ENCODE measurements at places on chromosomes 16 and 17.

- DNase-seq = no peak
- H3K4me1 ChIP-seq = peaks cover 19% of the 10 kb centered on the region
- H3K27ac ChIP-seq = no peak overlapping the region
These were observed 30.7 kb downstream of the CD300LF start for GRCh38 chr17:74682028-74682427.

- H3K36me3 ChIP-seq = peaks cover 70% of the 10 kb centered on the region
- DNase-seq = no peak
- peak overlapping the region; percentile 38 for H3K27ac ChIP-seq
- H3K4me1 ChIP-seq = peaks cover 44% of the 10 kb centered on the region
- no peaks in the 10 kb centered on the region for H3K27me3 ChIP-seq
These were observed 9.6 kb downstream of the STX8 start for GRCh38 chr17:9566067-9566466.

- H3K27ac ChIP-seq = no peak overlapping the region
- no peaks in the 10 kb centered on the region for H3K27me3 ChIP-seq
These were observed 111.4 kb upstream of the MYOCD start for GRCh38 chr17:12554251-12554650.

DNA sequence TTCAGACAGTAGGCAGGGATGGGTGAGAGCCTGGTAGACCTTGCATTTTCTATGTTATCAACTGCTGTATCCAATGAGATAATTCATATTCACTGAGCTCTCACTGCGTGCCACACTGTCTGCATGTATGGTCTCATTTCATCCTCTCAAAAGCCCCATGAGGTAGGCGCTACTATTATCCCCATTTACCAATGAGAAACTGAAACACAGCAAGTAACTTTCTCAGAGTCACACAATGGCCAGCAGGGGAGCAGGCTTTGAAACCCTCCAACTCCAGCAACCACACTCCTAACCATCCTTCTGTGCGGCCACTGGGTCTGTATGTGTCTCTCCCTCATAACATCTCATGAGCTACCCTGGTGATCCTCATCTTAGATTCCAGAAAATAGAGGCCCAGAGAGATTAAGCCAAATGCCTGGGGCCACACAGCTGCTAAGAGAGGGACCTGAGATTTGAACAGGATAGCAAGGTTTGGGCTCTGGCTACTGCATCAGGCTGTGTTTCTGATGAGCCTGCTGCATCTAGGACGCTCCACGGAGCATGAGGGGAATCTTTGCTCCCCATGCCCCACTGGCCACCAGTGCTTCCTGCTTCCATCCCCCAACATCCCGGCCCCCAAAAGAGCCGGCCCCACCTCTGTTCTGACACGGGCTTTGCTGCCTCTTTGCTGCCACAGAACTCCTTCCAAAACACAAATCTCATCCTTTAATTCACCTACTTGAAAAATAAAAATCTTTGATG is 3.2 kb downstream of the CCR7 start:
- H3K4me3 ChIP-seq = peak overlapping the region; percentile 91
- DNase-seq = peak; percentile 74
- peaks cover 83% of the 10 kb centered on the region for H3K36me3 ChIP-seq

- peak; percentile 87 for DNase-seq
- peaks cover 59% of the 10 kb centered on the region for H3K4me1 ChIP-seq
- peaks cover 53% of the 10 kb centered on the region for H3K36me3 ChIP-seq
- H3K4me3 ChIP-seq = peak overlapping the region; percentile 95
These were observed 2.0 kb downstream of the PPP1R9B start for GRCh38 chr17:50148226-50149090.

DNA sequence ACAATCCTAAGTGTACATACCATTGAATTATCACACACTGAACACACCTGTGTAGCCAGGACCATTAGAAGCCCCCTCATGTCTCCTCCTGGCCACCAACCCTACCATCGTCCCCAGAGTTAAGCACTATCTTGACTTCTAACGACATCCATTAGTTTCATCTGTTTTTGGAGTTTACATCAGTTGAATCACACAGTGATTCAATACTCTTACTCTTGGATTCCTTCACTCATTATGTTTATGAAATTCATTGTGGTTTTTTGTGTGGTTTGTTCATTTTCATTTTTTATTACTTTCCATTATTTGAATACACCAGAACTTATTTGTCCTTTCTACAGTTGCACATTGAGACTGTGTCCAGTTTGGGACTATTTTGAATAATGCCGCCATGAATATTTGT is 13.6 kb downstream of the DRC7 start:
- H3K36me3 ChIP-seq = no peaks in the 10 kb centered on the region
- H3K27ac ChIP-seq = no peak overlapping the region
- H3K27me3 ChIP-seq = no peaks in the 10 kb centered on the region
- peaks cover 13% of the 10 kb centered on the region for H3K4me1 ChIP-seq

GRCh38 chr16:4537376-4538343 is 913 bp downstream of the CDIP1 start:
- no peak for DNase-seq
- peaks cover 40% of the 10 kb centered on the region for H3K36me3 ChIP-seq
- peak overlapping the region; percentile 80 for H3K27ac ChIP-seq
- peaks cover 47% of the 10 kb centered on the region for H3K4me1 ChIP-seq

DNA sequence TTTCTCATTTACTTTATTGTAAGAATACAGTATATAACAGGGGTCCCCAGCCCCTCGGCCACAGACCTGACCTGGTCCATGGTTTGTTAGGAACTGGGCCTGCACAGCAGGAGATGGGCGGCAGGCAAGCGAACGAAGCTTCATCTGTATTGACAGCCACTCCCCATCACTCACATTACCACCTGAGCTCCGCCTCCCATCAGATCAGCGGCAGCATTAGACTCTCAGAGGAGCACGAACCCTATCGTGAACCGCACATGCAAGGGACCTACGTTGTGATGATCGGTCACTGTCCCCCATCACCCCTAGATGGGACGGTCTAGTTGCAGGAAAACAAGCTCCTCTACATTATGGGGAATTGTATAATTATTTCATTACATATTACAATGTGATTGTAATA is 410.6 kb downstream of the SLC39A11 start:
- no peaks in the 10 kb centered on the region for H3K4me1 ChIP-seq
- peaks cover 9% of the 10 kb centered on the region for H3K36me3 ChIP-seq
- DNase-seq = no peak
- no peak overlapping the region for H3K4me3 ChIP-seq

DNA sequence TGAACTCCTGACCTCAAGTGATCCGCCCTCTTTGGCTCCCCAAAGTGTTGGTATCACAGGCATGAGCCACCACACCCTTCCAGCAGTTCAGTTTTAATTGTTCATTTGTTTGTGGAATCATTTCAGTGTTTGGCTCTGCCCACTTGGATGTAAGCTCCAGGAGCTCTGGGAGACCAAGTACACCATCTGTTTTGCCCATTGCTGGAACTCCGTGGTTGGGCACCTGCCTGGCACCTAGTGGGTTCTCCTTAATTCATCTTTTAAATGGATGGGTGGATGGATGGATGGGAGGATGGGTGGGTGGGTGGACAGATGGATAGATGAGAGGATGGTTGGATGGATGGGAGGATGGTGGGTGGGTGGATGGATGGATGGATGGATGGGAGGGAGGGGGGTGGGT is 953 bp upstream of the NECAB2 start:
- no peak overlapping the region for H3K4me3 ChIP-seq
- H3K27me3 ChIP-seq = peaks cover 34% of the 10 kb centered on the region
- no peaks in the 10 kb centered on the region for H3K36me3 ChIP-seq

Measured in activated T-cell treated with anti-CD3 and anti-CD28 coated beads, Interleukin-2, amount 50 U/mL, for 24 hours (primary cell).